ENCODE measurements at places on chromosomes 5 and 9. TPM values are rescaled to one million over a fixed set of nuclear protein-coding genes. Genes with fewer than 3 reads are reported as not detected.

CBY3 gene
- total RNA-seq, result not detected

PIGO gene
- total RNA-seq, result 25.0 TPM

ZNF608 gene
- 11.1 TPM for total RNA-seq

- DNase-seq, result no peak
- H3K27me3 ChIP-seq, result no peaks in the 10 kb centered on the region
- no peak overlapping the region for H3K27ac ChIP-seq
- no peaks in the 10 kb centered on the region for H3K4me1 ChIP-seq
- no peak overlapping the region for H3K4me3 ChIP-seq
Observed at GRCh38 chr9:12554636-12555035, 138.5 kb upstream of the TYRP1 start.

GRCh38 chr9:121189660-121190059 lies 12.0 kb downstream of the RAB14 start:
- H3K4me1 ChIP-seq, result peaks cover 41% of the 10 kb centered on the region
- no peak overlapping the region for H3K4me3 ChIP-seq

DNA sequence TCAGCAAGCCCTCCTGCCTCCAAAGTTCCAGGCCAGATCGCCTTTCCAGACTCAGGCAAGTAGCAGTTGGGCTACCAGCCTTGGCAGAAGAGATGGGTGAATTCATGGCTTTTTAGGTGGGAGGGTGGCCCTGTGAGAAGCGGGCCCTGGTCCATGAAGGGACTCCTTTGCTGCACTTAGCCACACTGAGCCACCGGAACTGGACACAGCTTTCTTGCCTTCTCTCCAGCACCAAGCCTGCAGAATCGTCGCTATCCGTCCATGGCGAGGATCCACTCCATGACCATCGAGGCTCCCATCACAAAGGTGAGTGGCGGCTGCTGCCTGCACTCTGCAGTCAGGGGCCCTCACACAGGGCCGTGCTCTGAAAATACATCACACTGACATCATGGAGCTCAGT lies 85.0 kb downstream of the WDR41 start:
- no peaks in the 10 kb centered on the region for H3K27me3 ChIP-seq
- H3K36me3 ChIP-seq, result no peaks in the 10 kb centered on the region
- peak; percentile 67 for DNase-seq
- H3K4me3 ChIP-seq, result no peak overlapping the region
- no peak overlapping the region for H3K27ac ChIP-seq

- H3K27ac ChIP-seq, result no peak overlapping the region
- H3K27me3 ChIP-seq, result no peaks in the 10 kb centered on the region
- H3K36me3 ChIP-seq, result no peaks in the 10 kb centered on the region
Observed at GRCh38 chr9:124174433-124174832, 83.3 kb upstream of the NEK6 start.

DNA sequence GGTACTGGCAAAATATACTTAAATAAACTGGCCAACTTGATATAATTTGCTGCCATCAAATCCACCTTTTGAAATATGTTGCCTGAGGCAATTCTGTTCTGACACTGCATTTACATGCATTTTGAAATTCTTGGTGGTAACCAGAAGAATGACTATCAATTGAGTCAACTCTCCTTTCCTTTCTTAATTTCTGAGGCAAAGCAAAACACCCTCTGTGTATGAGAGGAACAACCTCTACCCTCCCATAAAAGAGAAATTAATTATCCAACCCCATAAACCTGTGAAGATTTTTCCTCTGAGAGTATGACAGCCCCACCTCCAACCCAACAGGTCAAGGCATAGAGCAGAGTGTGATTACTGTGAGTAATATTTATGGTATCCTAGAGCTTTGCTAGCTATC lies 286.8 kb downstream of the NR2F1-AS1 start:
- no peaks in the 10 kb centered on the region for H3K27me3 ChIP-seq
- H3K4me3 ChIP-seq, result no peak overlapping the region
- H3K27ac ChIP-seq, result no peak overlapping the region
- DNase-seq, result no peak

DNA sequence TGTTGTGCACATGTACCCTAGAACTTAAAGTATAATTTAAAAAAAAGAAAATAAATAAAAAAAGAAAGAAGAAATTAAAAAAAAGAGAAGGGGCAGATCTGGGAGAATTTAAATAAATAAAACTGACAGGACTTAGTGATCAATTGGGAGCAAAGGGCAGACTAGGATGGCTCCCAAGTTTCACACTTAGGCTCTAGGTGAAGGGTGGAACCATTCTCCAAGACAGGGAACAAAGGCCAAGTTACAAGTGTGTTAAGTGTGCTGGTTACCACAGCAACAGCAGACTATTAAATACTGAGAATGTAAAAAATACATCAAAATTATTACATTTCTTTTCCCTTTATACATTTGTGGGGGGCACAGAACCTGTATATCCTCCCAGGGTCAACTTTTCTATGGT lies 7.1 kb downstream of the ZDHHC21 start:
- no peak for DNase-seq
- H3K4me3 ChIP-seq, result no peak overlapping the region
- H3K27ac ChIP-seq, result no peak overlapping the region
- no peaks in the 10 kb centered on the region for H3K27me3 ChIP-seq
- peaks cover 27% of the 10 kb centered on the region for H3K4me1 ChIP-seq

- no peak overlapping the region for H3K4me3 ChIP-seq
- H3K27ac ChIP-seq, result no peak overlapping the region
- no peaks in the 10 kb centered on the region for H3K27me3 ChIP-seq
- no peaks in the 10 kb centered on the region for H3K4me1 ChIP-seq
Observed at GRCh38 chr9:125878164-125878631, 131.0 kb downstream of the PBX3 start.
